ENCODE measurements at places on chromosomes 1 and 21.
A peak's percentile ranks its signal among the peaks of the same experiment; 100 is the strongest.

DNA sequence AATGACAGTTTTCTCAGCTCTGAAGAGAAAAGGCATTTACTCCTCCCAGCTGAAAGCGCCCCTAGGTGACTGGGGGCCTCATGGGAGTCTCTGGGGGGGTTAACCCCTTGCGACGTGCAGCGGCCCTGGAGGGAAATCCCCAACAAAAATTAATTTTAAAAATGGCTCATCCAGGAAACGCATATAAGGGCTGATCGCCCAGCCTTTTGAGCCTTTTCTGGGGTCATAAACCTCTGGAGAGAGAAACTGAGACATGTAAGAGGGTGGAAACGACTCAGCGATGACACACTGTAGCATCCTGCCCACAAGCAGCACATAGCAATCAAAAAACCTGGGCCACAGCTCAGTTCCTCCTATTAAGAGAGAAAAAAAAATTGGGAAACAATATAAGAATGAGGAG is 20.4 kb upstream of the HPDL start:
- no peaks in the 10 kb centered on the region for H3K36me3 ChIP-seq
- H3K4me1 ChIP-seq, result peaks cover 39% of the 10 kb centered on the region
- peak; percentile 69 for DNase-seq
- peak overlapping the region; percentile 91 for H3K27ac ChIP-seq
- H3K4me3 ChIP-seq, result peak overlapping the region; percentile 86

DNA sequence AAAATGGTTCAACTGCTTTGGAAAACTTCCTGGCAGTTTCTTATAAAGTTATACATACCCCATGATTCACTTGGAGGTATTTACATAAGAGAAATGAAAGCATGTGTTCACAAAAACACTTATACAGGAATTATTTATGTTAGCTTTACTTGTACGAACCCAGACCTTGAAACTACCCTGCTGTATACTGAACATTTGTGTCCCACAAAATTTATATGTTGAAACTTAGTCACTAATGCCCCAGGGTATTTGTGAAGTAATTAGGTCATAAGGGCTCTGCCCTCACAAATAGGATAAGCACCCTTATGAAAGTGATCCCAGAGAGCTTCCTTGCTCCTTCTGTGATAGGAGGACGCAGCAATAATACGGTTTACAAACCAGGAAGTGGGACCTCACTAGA is 42.7 kb upstream of the B3GALT2 start:
- H3K27me3 ChIP-seq, result no peaks in the 10 kb centered on the region
- H3K4me1 ChIP-seq, result peaks cover 9% of the 10 kb centered on the region
- no peak overlapping the region for H3K4me3 ChIP-seq
- DNase-seq, result no peak
- H3K36me3 ChIP-seq, result peaks cover 16% of the 10 kb centered on the region

- H3K27ac ChIP-seq, result no peak overlapping the region
- H3K4me1 ChIP-seq, result peaks cover 12% of the 10 kb centered on the region
- no peaks in the 10 kb centered on the region for H3K27me3 ChIP-seq
- no peaks in the 10 kb centered on the region for H3K36me3 ChIP-seq
- no peak for DNase-seq
These were observed 17.6 kb upstream of the CLIC4 start for GRCh38 chr1:24727501-24728216.

DNA sequence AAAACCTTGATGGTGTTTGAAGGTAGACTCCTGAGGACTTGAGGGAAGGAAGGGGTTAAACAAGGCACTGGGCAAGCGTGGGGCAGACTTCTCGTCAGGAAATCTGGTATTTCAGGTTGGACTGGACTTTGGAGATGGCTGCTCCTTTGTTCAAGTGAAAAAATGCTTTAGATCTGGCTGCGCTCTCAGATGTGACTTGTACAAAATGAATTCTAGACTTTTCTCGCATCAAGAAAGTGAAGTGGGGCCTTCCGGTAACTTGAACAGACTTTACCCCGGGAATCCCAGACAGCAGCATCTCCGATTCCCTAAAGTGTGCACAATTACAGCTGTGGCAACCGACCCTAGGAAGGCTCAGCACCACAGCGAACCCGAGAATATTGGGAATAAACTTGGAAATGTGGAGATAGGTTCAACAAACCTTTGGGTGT is 44.3 kb upstream of the ERRFI1 start:
- H3K4me3 ChIP-seq, result no peak overlapping the region
- H3K27me3 ChIP-seq, result peaks cover 13% of the 10 kb centered on the region
- H3K4me1 ChIP-seq, result no peaks in the 10 kb centered on the region
- no peaks in the 10 kb centered on the region for H3K36me3 ChIP-seq
- no peak overlapping the region for H3K27ac ChIP-seq

GRCh38 chr1:178344513-178345091 is 152.2 kb downstream of the CLEC20A start:
- DNase-seq, result no peak
- H3K4me3 ChIP-seq, result no peak overlapping the region
- H3K27ac ChIP-seq, result no peak overlapping the region
- H3K27me3 ChIP-seq, result no peaks in the 10 kb centered on the region

- no peak for DNase-seq
- no peaks in the 10 kb centered on the region for H3K27me3 ChIP-seq
- no peak overlapping the region for H3K27ac ChIP-seq
- H3K4me3 ChIP-seq, result no peak overlapping the region
These were observed 13.5 kb downstream of the EFCAB14 start for GRCh38 chr1:46705408-46705807.

DNA sequence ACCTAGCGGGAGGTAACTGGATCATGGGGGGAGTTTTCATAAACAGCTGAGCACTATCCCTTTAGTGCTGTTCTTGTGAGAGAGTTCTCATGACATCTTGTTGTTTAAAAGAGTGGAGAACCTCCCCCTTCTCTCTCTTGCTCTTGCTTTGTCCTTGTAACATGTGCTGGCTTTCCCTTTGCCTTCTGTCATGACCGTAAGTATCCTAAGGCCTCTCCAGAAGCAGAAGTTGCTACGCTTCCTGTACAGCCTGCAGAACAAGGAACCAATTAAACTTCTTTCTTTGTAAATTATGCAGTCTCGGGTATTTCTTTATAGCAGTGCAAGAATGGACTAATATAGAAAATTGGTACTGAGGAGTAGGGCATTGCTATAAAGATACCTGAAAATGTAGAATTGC is 515.6 kb downstream of the NEGR1 start:
- H3K4me3 ChIP-seq, result no peak overlapping the region
- no peak for DNase-seq
- no peaks in the 10 kb centered on the region for H3K27me3 ChIP-seq
- H3K36me3 ChIP-seq, result no peaks in the 10 kb centered on the region
- no peaks in the 10 kb centered on the region for H3K4me1 ChIP-seq

DNA sequence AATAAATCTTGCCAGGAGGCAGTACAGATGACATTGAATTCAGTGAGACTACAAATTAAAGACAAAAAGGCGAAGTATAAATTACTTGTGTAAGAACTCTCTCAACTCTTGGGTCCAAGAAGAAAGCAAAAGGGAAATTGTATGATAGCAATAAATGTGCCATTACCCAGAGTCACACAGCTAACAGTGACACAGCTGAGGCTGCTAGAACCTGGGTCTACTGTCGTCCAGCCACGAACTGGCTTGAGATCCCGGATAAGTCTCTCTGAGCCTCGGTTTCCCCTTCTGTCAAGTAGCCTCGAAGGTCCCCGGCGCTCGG is 362 bp upstream of the ROR1 start:
- H3K36me3 ChIP-seq, result peaks cover 1% of the 10 kb centered on the region
- DNase-seq, result no peak
- peaks cover 50% of the 10 kb centered on the region for H3K27me3 ChIP-seq

- peaks cover 16% of the 10 kb centered on the region for H3K27me3 ChIP-seq
- H3K27ac ChIP-seq, result no peak overlapping the region
- peak; percentile 16 for DNase-seq
- peak overlapping the region; percentile 25 for H3K4me3 ChIP-seq
- H3K4me1 ChIP-seq, result peaks cover 53% of the 10 kb centered on the region
- H3K36me3 ChIP-seq, result peaks cover 5% of the 10 kb centered on the region
These were observed 3.6 kb upstream of the BACH1 start for GRCh38 chr21:29295066-29295650.

GRCh38 chr1:115041654-115042053 is 12.0 kb downstream of the TSHB start:
- H3K27ac ChIP-seq, result no peak overlapping the region
- H3K4me3 ChIP-seq, result no peak overlapping the region
- no peaks in the 10 kb centered on the region for H3K27me3 ChIP-seq
- H3K36me3 ChIP-seq, result no peaks in the 10 kb centered on the region
- no peak for DNase-seq

Measured in activated T-cell treated with anti-CD3 and anti-CD28 coated beads, Interleukin-2, amount 50 U/mL, for 72 hours (primary cell).